Stimulated activated CD4-positive, alpha-beta T cell treated with anti-CD3 and anti-CD28 coated beads, Interleukin-1b, Interleukin-23, amount 100 ng/mL, for 1 hour (primary cell): ENCODE measurements at places on chromosomes 2 and 18.

GRCh38 chr2:138090330-138090729 lies 126.1 kb downstream of the HNMT start:
- no peak for DNase-seq

GRCh38 chr2:20188851-20189250 lies 36.1 kb downstream of the SDC1 start:
- DNase-seq: no peak

DNA sequence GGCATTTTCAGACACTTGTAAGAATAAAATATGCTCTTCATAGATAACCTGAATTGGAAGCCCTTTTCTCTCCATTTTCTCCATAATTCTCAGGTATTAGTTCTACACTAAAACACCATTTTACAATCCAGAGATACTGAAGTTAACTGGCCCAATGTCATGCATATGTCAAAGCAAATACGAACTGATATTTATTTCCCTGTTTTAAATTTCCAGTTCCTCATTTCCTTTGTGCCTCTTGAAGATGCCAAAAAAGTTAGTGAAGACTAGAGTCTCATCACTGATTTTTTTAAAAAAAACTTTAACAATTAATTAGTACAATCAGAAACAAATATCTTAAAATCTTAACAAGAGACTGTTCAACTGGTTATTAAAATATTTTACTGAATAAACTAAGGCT lies 52.8 kb upstream of the ITGB6 start:
- no peak for DNase-seq

DNA sequence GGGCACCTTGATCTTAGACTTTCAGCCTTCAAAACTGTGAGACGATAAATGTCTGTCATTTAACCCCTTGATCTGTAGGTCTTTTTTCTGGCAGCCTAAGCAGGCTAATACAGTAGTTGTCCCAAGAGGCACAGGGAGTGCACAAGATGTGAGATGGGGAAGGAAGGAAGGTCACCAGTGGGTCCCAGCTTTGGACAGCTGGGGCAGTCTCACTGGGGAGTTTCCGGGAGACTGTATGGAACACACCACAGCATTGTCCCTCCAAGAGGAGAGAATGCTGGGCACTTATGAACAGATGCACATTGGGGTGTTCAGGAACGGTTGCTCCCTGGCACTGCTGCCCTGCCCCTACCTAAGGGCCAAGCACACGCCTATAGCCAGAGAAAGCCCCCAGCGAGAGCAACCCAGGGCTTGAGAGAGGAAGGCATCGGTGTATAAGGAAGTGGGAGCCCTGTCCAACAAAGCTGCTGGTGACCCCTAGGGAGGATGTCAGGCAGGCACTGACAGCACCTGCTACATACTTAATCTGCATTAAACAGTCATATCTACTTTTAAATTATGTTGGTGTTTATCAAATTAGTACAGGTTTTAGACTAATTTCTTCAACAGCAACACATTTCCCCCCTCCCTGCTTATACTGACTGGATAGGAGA lies 11.6 kb upstream of the NCK2 start:
- no peak for DNase-seq
